Esophagus muscularis mucosa (tissue), 4 donors: ENCODE measurements at places on chromosomes 2 and 18.

- DNase-seq, result no peak
Measured at GRCh38 chr2:217847552-217848350, 155.0 kb downstream of the TNS1 start.

GRCh38 chr2:160482673-160483072 lies 10.9 kb downstream of the RBMS1 start:
- no peak for DNase-seq

- DNase-seq, result no peak
Measured at GRCh38 chr2:152036611-152037469, 62.0 kb downstream of the CACNB4 start.

- no peak for DNase-seq
Measured at GRCh38 chr2:120388222-120389035, 42.5 kb downstream of the INHBB start.
